Activated CD8-positive, alpha-beta memory T cell treated with anti-CD3 and anti-CD28 coated beads for 48 hours (primary cell): ENCODE measurements at places on chromosomes 1 and 21.

DNA sequence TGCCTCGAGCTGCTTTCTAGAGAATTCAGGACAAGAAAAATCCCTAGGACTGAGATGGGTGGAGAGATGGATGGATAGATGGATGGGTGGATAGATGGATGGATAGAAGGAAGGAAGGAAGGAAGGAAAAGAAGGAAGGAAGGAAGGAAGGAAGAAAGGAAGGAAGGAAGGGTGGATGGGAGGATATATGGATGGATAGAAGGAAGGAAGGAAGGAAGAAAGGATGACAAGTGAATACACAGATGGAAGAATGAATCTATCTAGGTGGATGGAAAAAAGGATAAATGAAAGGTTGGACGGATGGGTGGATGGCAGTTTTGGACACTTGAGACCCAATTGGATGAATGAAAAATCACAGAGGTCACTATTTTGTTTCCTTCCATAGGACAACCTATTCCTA, 120.4 kb upstream of the KAZN start:
- no peak for DNase-seq

GRCh38 chr1:208864366-208864965, 620.3 kb upstream of the PLXNA2 start:
- no peak for DNase-seq

DNA sequence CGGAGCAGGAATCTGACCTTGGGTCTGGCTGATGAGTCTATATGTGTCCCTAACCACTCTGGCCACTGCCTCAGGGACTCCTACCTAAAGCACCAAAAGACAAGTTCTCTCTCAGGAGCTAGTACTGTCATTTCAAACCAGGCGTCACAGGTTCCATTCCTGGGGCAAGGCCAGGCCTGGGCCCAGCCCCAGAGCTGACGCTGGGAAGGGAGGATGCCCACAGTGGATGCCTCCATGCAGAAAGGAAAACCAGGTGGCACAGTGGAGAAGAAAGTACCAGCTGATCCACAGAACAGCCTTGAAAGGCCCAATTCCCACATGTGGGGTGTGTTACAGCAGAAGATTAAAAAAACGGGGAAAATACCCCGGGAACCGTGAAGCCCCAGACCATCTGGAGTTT, 77.4 kb downstream of the DMRTB1 start:
- no peak for DNase-seq

DNA sequence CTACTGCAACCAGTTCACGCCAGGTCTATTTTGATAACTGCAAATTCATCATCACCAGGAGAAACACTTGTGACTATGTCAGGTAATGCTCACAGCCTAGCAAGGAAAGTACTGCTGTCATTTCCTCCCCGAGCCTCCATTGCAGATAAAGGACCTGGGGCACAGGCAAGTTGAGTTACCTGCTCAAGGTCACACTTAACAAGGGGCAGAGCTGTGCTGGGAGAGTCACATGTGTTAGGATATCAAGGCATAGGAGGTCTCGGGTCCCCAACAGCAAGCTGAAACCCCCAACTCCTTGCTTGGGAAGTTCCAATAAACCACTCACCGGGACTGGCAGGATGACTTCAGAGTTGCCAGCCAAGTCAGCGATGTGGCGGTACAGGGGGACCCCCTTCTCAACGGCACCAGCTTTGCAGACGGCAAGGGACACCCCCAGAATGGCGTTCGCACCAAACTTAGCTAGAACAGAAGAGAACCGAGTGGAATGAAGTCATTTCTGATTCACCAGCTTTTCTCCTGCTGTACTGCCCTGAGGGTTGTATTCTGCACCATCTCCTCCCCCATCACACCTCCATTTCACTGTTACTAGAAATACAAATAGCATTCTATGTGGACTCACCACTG, 11.6 kb downstream of the ENO1 start:
- no peak for DNase-seq

- DNase-seq, result no peak
Observed at GRCh38 chr1:70353601-70354331, 756 bp downstream of the ANKRD13C start.

DNA sequence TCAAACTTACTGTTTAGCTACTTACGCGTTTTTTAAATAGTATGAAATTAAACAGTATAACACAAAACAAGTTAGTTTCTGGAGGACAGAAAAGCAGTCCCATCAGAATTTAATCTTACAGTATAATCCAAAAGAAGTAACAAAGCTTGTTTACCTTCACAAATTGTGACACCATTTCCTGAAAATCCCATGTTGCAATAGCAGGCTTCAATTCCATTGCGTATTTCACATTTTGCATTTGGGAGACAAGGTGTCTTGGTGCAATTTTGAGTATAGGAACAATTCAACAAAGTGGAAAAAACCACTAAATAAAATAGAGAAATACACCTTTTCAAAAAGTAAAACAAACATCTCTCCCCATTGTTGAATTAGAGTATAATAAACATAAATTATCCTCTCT, 1.6 kb downstream of the ADGRL4 start:
- no peak for DNase-seq

GRCh38 chr1:154998818-154999570, 3.6 kb upstream of the ZBTB7B start:
- peak; percentile 65 for DNase-seq
